H7 (cell line): ENCODE measurements at places on chromosomes 3 and 15. TPM values are rescaled to one million over a fixed set of nuclear protein-coding genes. Genes with fewer than 3 reads are reported as not detected.
A peak's percentile ranks its signal among the peaks of the same experiment; 100 is the strongest.

GPR149 gene
- total RNA-seq, result not detected in 2 replicates

ABCC5 gene
- 15.7 and 17.9 TPM in 2 replicates for total RNA-seq

PSMA4 gene
- total RNA-seq, result 295 and 308 TPM in 2 replicates

CD200R1 gene
- 0.18 and 0.38 TPM in 2 replicates for total RNA-seq

GPR62 gene
- 0.14 TPM in 1 of 2 replicates, not detected in the other for total RNA-seq

REC114 gene
- total RNA-seq, result not detected in 2 replicates

TLNRD1 gene
- total RNA-seq, result 34.5 and 38.4 TPM in 2 replicates

DNA sequence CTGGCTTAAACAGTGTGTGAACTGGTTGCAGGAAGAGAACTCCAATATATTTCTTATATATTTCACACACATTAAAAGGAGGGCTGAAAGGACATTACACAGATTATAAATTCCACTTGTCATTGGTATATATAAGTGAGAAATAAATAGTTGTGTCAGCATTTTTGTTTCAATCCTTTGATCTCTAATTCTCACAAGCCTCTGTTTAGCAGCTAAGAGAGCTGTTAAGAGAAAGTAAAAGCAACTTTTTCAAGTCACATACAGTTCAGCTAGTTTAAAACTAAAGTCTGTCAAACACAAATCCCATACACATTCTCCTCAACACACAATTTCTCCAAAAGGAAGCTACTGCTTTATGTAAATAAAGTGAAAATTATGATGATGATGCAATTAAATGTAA, 70.5 kb upstream of the CCDC39 start:
- no peak for DNase-seq

DNA sequence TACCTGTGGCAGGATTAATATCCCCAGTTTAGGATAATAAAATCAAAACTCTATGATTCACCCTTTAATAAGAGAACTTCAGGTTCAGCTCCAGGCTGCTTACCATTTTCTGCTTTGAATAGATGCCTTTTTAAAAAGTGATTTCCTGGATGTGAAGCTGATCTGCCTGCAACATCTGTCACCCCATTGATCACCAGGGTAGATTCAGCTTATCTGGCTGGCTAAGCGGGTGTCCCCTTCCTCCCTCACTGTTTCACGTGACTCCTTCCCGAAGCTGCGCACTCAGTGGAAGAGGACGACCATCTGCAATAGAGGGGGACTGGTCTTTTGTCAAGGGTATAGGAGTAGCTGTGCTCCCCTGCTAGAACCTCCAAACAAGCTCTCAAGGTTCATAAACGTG, 128.1 kb downstream of the IL1RAP start:
- no peak for DNase-seq

DNA sequence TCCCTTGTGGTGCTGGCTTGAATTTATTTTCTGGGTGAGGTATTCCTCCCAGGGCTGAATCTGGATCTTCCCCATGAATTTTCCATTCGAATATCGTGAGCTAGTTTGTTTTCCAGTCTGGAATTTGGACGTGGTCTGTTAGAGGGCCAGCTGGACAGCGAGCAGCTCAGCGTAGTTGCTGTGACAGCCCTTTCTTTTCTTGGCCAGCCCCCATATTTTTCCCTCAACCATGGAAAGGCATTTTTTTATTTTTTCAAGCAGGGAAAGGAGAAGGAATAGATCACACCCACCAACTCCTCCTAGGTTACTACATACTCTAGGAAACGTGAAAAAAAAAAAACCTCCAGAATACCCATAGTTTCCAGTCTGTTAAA, 152.0 kb downstream of the KLHL25 start:
- no peak for DNase-seq

DNA sequence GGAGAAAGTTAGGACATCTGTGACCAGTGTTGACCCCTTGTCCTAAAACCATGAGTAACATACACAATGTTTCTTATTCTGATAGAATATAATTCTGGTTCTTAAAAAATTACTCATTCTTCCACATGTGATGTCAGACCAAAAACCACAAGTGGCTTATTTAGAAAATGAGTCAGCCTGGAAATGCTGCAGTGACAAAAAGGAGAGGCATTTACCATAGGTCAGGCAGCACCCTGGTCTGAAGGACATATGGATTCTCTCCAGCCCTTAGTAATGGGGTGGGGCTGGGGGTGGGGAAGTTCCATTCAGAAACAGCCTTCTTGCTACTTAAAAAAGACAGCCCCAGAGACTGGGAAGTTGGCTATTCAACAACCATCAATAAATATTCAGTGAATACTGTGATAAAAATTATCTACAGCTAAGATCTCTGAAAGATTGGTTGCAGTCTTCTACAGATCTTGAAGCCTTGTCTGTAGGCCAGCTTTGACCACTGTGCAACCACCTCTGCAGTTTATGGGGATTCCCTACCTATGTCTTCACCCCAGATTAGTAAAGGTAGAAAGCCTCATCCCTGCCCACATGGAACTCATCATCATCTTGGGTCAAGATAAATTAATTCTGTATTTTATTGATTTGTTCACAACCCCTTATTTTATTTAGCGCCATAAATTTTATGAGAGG, 34.9 kb upstream of the TIMP4 start:
- no peak for DNase-seq

- DNase-seq, result no peak
Measured at GRCh38 chr15:55712363-55712762, 30.6 kb downstream of the PRTG start.

DNA sequence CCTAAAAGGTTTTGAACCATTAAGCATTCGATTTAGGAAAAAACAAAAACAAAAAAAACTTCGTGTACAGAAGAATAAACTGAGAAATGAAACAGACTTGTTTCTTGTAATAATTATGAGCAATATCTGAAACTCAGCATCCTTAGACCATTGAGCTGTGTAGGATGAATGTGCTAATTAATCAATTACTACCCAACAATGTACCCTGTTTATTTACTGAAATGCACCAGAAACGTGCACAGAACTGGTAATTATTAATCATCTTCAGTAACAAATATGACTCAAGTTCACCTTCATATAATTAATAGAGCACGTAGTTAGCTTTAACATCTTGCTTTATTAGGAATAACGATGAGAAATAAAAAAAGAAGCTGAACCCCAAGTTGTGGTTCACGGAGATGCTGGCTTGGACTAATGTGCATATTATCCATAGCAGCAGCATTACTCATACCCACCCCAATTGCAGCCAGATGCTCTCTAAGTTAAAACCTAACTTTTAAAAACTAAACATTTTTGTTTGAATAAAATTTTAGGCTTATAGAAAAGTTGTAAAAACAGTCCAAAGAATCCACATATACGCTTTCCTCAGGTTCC, 10.2 kb upstream of the C15orf61 start:
- DNase-seq, result no peak

- peak; percentile 26 for DNase-seq
Measured at GRCh38 chr3:151918253-151919029, 45.0 kb downstream of the SUCNR1 start.

DNA sequence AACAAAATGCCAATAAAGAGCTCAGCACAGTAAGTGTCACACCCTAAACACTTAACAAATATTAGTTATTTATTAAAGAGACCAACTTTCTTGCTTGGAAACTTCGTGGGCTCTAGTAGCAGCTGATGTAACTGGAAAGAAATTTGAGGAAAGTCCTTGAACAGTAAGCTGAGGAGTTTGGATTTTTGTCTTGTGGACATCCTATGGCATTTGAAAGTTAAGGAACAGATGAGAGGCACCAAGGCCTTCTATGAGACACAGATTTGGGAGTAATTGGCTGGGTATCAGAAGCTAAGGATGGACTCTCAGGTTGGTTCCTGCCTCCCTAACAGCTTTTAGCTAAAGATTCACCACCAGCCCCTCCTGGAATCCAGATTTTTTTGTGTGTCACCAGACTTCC, 59.7 kb upstream of the FILIP1L start:
- no peak for DNase-seq

- peak; percentile 76 for DNase-seq
Measured at GRCh38 chr3:14278799-14279625, 100.4 kb downstream of the LSM3 start.

DNA sequence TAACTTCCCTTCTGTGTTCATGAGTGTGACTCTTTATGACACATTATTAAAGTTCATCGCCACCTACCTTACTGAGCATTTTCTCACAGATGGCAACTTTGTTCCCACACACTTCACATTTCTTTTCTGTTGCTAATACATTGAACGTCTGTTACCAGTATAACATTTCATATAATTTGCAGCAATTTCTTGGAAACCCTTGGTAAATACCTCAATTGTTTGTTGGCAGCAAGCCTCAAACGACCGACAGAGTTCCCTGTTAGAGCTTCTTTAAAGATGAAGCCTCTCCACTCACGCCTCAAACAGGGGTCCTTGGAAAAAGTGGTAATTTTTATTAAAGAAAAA, 3.2 kb upstream of the CHSY1 start:
- no peak for DNase-seq

DNA sequence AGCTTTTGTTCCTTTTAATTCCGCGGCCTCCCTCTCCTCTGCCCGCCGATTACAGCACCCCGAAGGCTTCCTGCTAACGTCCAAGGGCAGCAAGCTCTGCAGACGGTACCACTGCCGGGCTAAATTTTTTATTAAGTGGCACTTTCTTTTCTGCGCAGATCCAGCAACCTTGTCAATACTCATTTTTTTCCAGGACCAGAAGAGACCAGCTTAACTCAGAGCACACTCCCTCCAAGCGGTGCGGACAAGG, 542 bp upstream of the MEIS2 start:
- DNase-seq, result peak; percentile 69

- no peak for DNase-seq
Measured at GRCh38 chr3:180329187-180329586, 272.8 kb upstream of the TTC14 start.

GRCh38 chr3:190449801-190450200, at the start of gene TMEM207:
Gene TMEM207 (minus strand): TSS chr3:190449901. CDS start chr3:190449809, 92 bp downstream.
- no peak for DNase-seq

DNA sequence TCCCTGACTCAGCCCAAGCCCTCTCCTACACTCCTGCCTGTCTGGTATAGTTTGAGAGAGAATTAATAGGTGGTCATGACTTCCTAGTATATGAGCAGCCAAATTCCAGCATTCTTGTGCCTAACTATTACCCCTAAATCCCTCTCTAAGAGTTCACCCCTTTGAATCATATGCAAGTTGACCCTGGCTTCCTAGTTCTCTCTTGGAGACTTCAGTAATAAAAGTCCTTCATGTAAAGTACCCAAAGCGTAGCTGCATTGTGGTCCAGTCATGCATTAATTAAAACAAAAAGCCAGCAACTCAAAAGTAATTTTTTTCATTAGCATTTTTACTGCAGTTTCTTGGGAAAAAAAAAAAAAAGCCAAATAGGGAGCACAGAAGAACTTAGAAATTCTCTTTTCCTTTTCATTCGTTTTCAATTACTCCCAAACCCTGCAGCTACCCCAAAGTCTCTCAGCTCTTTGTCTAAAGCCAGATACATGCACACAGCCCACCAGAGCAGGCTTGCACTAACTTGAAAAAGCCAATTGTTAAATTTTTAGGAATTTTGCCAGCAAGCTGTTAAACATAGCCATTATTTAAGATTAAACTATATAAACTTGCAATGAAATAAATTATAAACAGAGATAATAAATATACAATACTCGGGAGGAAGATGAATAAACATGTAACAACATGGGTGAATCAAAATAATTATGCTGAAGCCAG, 50.1 kb upstream of the STT3B start:
- no peak for DNase-seq

DNA sequence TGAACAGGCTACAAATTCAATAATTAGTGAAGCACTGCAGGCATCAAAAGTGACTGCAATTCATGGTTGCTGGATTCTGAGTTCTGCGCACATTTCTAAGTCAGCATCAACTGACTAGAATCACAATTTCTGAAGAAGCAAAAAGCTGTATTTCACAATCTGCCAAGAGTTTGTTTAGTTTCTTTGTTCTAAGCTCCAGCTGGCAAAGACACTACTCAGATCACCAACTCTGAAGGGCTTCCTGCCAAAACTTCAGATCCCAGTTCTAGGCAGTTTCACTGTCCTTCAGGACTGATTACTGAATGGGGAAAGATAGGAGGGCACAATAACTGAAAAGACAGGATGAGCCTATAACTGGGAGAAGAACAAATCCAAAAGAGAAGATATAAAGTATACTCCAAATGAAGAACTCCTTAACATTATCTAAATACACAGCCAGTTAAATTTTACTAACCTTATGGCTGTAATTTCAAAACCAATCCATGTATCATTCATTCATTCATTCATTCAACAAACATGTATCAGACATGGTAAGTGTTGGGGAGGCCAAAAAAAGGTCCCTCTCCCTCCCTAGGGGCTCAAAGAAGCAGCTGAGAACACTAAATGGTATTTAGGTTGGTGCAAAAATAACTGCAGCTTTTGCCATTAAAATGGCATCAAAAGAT, 17.1 kb downstream of the TJP1 start:
- no peak for DNase-seq

DNA sequence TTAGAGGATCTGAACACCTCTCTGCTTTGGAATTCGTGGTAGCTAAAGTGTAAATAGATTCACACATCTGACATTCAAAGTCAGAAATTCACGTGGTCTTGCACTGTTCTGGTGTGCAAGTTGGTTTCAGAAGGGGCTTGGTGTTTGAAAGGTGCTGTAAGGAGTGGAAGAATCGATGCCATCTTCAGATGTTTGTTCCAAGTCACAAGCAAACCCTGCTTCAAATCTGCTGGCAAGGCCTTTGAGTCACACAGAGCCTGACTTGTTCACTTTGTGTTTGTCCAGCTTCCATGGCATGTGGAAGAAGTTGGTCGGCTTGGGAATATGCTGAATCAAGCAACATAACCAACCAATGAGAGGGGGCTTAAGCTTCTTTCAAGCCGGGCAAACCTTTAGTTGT, 44.3 kb downstream of the SH3GL3 start:
- no peak for DNase-seq

- DNase-seq, result peak; percentile 10
Measured at GRCh38 chr15:67303490-67304363, 49.1 kb downstream of the IQCH start.

DNA sequence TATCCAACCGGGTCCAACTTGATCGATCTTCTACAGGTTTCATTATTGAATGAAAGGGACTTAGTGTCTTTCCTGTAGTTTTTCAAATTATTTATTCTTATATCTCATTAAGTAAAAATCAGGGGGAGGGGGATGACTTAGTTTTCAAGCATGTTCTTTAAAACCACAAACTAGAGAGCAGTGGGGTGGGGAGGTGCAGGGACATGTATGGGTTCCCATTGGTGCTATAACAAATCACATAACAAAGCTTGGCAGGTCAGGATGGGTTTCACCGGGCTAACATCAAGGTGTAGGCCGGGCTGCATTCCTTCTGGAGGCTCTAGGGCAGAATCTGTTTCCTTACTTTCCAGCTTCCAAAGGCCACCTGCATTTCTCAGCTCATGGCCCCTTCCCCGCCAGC, 32.7 kb downstream of the CCNL1 start:
- no peak for DNase-seq

GRCh38 chr3:193974191-193974652, 161.7 kb upstream of the HES1 start:
- no peak for DNase-seq

DNA sequence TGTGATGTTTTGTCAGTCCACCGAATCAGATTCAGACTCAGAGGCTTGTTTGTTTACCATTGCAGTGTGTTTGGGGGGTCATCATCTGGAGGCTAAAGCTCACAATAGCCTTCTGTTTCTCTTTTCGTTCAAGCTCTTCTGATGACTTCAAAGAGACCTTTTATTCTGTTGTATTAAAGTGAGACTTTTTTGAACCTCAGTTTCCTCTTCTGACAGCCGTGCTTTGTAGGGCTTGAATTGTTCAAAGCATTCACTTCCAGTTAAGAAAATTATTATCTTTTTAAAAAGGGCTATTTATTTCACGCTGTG, 1.3 kb downstream of the PXK start:
- peak; percentile 33 for DNase-seq
